ENCODE measurements at places on chromosomes 5 and 9.

DNA sequence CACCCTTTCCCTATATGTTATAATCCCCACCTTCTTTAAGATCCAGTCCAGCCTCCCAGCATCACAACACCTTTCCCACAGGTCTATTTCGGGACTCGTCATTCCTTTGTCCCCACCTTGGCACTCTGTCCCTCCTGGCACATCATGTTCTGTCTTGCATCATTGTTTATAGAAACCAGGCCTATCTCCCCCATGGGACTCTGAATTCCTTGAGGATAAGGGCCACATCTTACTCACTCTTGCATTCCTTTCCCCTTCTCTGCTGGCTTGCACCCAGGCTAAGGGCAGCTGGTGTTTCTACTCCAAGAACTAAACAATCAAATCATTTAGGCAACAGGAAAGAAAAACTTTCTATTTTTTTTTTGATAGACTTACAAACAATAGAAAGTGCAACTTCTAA lies 205.7 kb downstream of the AGTPBP1 start:
- DNase-seq: peak; percentile 54

DNA sequence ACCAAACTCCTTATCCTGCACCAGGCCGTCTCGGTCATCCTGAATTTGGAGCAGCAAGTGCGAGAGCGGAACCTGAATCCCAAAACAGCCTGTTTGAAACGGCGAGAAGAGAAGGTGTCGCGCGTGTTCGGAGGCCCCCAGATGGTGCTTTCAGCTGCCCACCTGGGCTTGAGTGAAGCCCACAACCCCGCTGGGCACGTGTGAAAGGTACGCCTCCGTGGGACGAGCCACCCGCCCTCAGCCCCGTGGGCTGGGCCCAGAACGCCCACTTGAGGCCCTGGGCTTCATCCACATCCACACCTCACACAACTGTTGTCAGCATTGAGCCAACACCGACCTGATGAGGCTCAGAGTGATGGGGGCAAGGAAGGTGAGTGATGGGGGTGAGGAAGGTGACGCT lies 72.8 kb downstream of the INSL6 start:
- DNase-seq: no peak

DNA sequence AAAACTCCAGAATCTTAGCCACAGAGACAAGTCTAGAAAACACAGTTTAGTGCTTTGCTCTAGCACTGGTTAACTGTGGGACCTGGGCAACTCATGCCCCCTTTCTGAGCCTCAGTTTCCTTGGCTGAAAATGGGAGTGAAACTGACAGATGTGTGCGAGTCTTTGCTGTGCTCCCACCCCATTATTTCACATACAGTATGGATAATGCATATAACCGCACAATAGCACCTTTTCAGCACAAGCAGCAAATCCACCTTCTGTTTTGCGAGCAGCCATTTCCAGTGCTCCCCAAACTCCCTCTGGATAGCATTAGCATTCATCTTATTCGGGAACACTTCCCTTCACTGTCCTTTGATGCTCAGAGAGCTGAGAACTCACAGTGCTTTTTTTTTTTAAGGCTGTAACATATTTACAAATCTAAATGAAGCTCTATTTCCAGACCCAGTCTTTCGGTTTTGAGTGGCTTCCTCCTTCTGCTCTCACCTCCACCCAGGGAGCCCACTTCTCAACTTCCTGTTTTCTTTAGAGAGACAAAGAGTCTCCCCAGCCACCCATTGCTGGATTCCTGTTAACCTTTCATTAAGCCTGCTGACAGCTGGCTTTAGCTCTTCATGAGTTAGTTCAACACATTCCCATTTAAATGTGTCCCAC lies 49.2 kb downstream of the TIMD4 start:
- no peak for DNase-seq

DNA sequence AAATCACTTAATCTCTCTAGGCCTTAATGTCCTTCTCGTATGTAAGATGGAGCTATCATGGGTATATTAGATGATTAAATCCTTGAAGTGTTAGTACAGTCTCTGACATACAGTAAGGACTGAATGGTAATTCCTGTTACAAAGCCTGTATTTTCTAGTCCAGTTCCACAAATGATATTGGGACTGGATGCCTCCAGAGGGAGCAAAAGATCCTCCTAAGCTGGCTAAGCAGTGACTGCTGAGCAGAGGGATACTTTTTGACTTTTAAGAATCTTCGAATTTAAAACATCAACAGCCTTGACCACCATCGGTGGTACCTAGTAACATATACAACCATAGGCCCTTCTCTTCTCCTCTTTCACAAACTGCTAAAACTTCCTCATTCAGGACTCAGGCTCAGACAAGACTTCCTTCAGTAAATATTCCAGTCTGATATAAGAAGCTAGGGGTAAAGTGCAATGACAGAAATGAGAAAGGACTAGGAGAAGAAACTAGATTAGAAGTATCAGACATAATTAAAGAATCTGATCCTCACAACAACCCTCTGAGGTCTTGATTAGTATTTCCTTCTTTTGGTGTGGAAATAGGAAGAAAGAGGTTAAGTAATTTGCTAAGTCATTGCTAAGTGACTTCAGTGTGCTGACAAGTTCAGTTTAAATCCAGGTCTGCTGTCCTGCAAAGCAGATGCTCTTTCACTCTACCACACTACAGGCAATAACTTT lies 13.9 kb downstream of the PTAR1 start:
- no peak for DNase-seq

DNA sequence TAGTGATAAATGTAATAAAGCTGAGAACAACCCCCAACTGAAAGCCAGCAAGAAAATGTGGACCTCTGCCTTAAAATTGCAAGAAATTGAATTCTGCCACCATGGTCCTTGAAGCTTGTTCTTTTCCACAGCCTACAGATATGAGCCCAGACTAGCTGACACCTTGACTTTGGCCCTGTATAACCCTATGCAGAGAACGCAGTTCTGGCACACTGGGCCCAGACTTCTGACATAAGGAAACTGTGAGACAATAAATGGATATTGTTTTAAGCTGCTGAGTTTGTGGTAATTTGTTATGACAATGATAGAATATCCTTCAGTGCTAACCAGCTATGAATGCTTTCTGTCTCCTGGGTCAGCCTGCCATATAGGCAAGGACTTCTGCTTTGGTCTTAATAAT lies 315.6 kb upstream of the RIOK2 start:
- DNase-seq: no peak

DNA sequence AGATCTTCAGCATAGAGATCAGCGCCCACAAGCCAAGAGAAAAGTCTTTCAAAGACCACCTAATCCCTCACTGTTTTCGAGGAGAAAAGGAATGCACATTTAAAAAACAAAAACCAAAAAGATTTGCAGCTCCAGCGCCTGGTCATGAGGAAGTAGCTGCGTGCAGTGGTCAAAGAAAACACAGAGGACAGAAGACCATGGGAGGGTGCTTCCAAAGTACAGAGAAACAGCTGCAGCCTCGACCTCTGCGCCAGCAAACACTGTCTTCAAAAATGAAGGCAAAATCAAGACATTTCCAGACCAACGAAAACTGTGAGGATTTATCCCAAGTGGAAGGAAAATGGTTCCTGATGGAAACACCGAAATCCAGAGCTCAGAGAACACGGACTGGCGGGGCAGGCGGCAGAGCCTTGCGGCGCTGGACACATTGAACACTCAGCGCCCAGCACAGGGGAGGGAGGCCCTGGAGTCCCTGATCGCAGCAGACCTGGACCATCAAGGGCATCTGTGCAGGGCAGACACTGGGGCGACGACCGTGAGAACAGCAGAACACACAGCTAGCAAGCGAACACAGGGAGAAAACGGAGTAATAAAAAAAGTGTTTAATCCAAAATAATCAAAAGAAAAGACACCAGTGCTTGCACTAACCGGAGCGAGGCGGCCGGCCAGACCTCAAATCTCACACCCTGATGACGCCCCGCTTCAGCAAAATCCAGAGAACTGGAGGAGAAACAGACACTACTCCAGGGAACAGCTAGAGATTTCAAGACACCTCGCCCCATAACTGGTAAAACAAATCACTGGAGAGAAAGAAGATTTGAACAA lies 12.6 kb upstream of the SLC12A7 start:
- DNase-seq: no peak

- no peak for DNase-seq
Measured at GRCh38 chr9:209143-209758, 5.4 kb upstream of the DOCK8 start.

DNA sequence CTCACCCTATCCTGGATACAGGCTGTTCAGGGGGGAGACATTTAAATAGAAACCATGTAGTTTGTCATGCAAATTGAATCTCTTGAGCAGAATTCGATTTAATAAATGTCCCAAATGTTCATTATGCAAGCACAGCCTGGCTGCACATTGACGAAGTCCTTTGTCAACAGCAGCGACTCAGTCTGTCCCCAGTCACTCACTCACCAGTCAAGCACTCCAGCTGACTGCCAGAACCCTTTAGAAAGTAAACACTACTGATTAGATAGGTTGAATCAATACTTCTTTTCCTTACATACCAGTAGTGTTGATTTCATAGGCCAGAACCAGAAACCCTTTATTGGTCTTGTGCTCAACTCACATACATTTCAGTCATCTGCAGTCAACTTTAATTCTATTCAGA lies 27.5 kb downstream of the CDH6 start:
- DNase-seq: no peak

DNA sequence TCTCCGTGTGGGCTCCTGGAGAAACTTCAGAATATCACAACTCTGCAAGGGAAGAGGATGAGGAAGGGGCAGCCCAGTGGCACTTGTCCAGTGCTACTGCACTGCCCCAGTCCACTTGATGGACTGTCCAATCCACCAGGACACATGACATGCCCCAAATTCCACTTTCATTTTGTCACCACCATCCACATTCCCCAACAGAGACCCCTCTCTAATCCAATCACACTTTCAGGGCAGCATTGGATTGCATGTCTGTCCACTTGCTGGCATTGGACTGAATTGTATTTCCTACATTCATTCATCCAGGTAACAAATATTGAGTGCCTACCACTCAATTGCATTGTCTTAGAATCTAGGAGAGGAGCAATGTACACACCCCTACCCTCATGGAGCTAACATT lies 14.8 kb downstream of the HBEGF start:
- DNase-seq: no peak

DNA sequence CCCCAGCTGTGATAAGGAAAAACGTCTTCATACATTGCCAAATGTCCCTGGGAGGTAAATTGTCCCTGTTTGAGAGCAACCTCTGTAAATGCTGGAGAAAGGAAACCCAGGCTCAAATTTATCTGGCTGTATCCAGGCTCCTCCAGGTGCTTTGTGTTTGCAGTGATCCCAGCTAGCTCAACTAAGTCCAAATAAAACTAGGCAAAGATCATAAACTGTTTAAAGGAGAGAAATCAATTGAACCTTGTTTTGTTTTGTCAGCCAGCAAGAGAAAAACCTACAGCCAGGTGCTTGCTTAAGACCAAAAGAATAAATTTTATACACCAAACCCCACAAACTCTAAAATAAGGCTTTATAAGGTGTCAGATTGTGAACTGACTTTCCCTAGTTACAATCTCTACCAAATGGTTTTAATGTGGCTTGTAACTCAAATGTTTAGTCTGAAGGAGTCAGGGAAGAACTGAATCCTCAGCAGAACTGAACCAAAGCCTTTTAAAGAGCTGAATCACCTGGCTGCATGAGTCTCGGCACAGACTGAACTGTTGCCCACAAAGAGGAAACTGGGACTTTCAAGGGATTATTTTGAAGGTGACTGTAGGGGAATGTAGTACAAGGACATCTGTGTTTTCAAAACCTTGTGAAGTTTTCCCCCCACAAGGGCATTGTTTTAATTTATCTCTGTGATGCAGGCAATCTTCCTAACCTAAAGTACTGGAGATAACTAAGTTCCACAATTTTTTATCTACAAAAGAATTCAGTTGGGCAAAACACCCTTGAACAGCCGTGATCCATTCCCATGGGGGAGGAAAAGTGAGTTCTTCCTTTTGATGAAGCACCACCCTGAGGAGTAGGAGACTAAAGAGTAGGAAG lies 201.7 kb upstream of the TARS1 start:
- DNase-seq: no peak

- peak; percentile 50 for DNase-seq
Measured at GRCh38 chr5:139708877-139709581, 60.9 kb downstream of the CXXC5 start.

DNA sequence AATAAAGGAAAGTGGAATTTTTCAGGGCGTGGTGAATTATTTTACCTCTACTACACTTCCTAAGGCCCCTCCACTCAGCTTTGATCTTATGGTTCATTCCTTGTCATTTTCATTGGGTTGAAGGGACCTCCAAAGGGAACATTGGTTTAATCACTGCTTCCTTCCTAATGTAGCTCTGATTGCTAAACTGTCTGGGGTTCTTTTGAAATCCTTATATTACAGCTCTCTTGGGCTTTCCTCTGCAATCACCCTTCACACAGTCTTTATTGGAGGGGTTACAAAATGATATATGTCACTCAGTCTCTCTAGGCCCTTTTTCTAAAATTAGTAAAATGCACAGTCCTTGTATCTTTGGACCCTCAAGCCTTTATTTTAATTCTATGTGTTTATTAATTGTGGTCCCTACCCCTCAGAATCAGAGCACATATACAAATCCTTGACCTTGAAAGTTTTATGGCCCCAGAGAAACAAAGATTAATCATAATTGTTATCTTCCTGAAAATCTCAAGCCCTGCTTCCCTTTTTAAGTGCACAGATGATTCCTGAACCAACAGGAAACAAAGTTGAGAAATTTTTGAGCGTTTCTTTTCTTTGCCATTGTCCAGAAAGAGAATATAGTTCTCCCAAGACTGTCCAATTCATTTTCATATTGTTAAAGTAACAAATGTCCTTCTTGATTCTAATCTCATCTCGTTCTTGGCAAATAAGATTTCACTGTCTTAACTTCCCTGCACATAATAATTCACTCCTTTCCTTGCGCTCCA lies 330.0 kb downstream of the ARRDC3 start:
- no peak for DNase-seq

DNA sequence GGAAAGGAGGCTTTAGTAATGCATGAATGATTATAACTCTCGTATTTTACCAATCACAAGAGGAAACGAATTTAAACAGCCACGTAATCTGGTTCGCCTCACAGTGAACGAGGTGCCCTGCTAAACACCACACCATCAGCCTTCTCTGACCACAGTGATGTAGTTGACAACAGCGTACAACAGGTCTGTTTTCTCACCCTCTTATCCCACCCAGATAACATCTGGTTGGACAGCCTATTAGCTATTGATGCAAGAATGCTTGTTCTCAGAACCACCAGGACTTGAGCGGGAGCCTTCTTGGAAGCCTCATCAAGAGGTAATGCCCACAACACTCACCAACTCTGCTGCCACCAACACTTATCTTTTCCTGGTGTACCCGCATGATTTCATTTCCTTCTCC lies 23.3 kb downstream of the SLC1A3 start:
- DNase-seq: no peak

GRCh38 chr5:80565330-80565729 lies 4.8 kb downstream of the ANKRD34B start:
- DNase-seq: no peak

GRCh38 chr5:167871091-167871490 lies 420.4 kb upstream of the WWC1 start:
- DNase-seq: no peak

DNA sequence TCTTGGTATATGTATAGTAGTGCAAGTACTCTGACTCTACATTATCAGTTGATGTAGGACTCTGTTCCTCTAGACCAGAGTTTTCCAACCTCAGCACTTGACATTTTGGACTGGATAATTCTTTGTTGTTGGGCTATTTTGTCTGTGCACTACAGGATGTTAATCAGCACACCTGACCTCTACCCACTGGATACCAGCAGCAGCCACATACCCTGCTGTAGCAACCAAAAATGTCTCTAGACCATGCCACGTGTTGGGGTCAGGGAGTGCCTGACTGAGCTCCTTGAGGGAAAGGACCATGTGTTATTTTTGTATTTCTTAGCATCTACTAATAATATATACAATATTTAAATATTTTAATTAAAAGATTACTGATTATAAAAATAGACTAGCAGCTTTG lies 42.7 kb downstream of the TNPO1 start:
- DNase-seq: no peak

GRCh38 chr5:8500426-8500825 lies 631.5 kb downstream of the MTRR start:
- DNase-seq: no peak

Measured in breast epithelium (tissue), 4 donors.